Globus pallidus (tissue), 1 donor: ENCODE measurements at places on chromosomes 4 and X.

DNA sequence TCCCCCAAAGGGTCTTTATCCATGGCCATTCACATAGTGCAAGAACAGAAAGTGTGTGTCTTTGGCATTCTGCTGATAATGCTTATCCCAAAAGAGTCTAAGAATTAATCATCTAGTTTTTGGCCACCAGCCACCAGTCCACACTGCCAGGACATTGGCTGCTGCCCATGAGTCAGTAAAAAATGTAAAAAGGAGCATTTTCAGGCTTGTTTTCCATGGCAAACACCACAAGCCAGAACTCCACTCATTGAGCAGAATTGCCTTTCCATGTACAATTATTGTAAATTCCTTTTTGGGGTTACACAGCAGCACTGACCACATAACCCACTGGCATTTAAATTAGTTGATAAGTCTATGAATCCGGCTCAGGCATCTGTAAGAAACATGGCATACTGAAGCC lies 89.2 kb upstream of the PRDX4 start:
- DNase-seq, result no peak

GRCh38 chrX:43003204-43003565 lies 225.2 kb upstream of the PPP1R2C start:
- DNase-seq, result no peak

- DNase-seq, result no peak
These were observed 221.9 kb downstream of the PDGFC start for GRCh38 chr4:156749426-156750403.

DNA sequence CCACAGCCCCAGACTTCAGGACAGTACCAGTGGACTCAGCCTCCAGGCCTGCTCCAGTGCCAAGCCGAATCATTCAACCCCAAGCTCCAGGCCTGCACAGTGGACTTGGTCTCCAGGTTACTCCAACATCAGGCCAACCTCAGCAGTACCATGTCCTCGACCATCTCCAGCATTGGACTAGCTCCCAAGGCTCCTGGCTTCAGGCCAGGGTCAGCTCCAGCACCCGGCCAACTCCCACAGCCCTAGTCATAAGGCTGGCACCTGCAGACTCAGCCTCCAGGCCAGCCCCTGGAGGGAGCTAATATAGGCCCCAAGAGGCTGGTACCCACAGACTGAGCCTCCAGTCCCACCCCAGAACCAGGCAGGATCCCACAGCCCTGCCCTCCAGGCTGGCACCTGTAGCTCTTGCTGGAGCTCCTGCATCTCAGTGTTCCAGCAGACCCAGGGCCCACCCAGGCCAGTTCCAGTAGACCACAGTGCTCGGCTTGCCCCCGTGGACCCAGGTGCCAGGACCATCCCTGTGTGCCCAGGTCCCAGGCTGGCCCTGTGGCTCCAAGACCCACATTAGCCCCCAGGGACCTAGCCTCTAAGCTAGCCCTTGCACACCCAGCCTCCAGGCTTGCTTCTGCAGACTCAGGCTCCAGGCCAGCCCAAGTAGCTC lies 25.6 kb downstream of the ZMAT1 start:
- DNase-seq, result no peak

DNA sequence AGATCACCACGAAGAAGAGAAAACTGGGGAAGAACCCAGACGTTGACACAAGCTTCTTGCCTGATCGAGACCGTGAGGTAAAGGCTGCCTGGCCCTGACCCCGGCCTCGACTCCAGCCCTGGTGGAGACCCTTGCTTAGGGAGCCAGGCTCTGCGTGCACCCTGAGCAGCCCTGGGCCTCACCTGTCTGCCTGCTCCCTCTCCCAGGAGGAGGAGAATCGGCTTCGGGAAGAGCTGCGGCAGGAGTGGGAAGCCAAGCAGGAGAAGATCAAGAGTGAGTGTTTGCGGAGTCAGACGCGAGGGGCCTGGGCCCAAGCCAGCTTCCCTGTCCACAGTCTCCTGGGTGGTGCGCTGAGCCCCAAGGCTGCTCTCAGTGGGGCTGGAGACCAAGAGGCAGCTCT lies 4.5 kb downstream of the FAM50A start:
- no peak for DNase-seq

DNA sequence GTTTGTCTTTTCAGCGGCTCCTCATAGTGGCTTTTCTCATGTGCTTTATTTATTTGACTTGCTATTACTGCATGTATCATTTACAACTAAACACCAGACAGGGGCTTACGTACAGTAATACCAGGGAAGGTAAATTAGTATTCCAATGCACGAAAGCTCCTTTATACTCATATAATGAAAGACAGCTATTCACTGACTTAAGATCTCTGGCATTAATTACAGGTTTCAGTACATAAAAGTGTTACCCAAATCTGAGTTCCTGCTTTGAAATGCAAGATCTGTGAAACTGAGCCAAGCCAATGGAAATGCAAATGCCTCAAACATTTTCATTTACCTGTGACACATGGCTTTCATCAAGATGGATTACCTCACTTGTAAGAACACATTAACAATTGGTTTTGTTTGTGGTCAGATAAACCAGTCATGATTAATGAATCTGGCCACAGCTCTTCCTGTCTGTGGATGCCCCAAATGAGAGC lies 107.2 kb downstream of the ANAPC4 start:
- DNase-seq, result no peak

DNA sequence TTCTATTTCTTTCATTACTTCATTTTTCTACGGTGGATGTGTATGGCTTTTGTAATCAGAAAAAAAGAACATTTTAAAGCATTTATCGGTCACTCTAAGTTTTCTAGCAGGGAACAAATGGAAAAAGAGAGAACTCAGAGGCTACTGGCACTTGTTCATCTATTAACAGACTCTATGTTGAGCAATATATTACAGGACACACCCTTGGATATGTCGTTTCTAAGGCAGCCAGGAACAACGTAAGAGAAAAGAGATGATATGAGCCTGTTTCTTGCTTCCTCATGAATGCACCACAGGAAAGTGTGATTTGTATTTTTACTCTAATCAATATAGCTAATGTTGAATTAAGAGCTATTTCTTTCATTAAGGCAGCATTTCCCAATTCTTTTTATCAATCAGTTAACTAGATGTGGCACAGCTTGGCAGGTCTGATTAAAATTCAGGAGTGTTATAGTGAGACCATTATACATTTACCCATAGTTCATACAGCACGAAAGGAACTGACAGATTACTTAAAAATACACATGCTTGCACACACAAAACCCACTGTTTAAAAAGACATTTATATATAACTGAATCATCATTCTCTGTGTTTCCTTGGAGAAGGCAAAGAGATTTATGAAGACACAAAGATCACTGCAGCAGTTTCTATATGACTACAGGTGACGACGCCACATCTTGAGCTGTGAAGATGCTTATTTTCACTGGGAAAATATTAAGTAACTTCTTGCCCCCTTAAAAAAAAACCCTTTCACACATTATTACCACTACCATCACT lies 13.0 kb downstream of the RAB9B start:
- no peak for DNase-seq

- peak; percentile 21 for DNase-seq
These were observed 52.6 kb upstream of the CITED1 start for GRCh38 chrX:72358313-72358712.

- no peak for DNase-seq
These were observed 50.7 kb downstream of the CLDN34 start for GRCh38 chrX:10017872-10018271.

DNA sequence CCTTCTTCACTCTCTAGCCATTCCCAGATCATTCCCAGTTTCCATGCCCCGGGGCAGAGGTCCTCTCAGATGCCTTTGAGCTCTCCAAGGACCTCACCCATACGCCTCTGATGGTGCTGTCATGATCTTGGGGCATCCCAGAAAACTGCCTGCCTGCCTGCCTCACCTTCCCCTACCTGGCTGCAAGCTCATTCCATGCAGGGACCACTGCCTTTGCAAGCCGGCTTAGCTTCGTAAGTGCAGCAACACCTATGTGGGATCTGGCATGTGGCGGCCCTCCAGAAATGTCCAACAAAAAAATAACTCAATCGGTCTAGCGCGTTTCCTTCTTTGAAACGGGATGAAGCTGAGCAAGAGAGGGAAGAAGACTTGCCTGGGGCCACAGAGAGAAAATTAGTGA lies 53.0 kb downstream of the C4orf50 start:
- DNase-seq, result no peak

- no peak for DNase-seq
These were observed 77.0 kb upstream of the STOX2 start for GRCh38 chr4:183828125-183828524.

DNA sequence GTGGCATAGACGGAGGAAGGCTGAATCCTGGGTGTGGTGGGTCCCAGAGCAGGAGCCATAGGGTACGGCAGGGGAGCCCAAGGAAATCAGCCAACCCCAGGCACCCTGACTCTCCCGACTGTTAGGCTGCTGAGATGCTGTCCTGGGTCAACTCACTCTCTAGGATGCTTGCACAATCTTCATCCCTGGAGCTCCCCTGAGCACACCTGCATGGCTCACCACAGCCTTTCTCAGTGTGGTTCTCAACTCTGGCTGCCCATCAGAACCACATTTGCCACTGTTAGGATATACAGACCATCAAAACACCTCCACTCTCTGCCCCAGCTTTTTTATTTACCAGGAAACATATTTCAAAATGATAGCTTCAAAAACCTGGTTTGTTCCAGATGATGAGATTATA lies 236.3 kb downstream of the FBXW7 start:
- DNase-seq, result no peak

DNA sequence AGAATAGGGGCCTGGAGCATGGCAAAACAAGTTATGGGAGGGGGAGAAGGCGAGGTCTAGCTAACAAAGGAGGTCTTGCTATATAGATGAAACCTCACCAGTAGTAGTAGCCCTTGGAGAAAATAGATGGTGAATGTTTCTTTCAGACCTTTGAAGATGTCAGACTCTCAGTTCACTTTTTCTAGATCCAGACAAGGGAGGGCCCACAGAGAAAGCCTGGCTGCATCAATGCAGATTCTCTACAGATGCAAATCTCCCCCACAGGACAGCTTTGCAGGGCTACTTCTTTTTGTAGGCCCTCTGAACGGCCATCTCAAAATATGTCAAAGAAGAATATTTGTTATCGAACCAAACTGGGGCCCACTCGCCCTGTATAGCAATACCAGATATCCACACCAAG lies 159.7 kb downstream of the ANK2 start:
- DNase-seq, result no peak

DNA sequence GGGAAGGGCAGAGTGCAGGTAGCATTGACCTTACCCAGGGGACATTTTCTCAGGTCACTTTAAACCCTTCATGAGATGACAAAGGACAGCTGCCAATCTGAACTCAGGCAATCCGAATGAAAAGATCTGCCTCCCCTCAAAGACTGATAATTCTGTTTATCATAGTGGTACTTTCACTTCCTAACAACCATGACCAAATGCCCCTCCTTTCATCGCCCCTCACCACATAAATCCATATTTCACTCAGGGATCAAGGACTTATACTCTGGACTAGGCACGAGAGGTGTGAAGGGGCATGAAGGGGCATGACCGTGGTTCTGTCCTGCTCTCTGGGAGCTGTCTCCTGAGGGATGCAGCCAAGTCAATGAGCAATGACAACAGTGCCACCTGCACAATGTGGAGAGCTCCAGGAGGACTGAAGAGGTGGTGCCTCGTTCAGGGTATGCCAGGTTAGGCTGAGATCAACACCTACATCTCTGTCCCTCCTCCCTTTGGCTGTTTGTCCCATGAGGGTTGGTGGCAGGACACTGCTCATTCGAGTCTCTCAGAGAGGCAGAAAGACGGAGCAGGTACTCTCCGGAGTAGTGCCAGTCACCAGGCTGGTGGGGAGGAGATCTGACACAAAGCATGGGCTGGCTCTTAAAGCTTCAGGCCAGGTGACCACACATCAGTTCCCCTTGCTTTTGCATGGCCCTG lies 12.5 kb downstream of the HS3ST1 start:
- no peak for DNase-seq

DNA sequence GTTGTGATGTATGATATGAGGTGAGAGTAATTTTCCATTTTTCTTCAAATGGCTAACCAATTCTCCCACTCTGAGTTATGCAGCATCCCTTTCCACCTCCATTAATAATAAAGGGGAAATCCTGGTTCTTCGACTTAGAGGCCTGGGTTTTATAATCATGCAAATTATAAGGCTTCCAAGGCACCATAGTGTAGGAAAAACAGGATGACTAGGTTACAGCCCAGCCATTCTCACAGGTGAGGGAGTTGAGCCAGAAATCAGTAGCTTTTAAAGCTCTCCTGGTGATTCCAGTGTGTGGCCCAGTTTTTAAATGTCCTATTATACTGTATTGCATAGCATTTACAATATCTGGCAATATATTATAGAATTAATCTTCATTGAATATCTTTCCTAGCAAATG lies 203.1 kb downstream of the ARHGEF9 start:
- DNase-seq, result no peak

DNA sequence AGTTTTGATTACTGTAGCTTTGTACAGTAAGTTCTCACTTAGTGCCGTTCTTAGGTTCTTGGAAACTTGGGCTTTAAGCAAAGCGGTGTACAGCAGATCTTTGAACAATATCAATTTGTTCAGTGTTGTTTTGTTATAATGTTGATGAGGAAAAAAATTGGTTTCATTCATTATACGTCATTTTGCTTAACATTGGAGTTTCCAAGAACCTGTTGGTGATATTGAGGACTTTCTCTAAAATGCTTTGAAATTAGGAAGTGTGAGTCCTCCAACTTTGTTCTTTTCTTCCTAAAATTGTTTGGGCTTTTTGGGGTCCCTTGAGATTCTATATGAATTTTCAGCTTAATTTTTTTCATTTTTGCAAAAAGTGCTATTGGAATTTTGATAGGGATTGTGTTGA lies 49.1 kb downstream of the STAG2 start:
- DNase-seq, result no peak

DNA sequence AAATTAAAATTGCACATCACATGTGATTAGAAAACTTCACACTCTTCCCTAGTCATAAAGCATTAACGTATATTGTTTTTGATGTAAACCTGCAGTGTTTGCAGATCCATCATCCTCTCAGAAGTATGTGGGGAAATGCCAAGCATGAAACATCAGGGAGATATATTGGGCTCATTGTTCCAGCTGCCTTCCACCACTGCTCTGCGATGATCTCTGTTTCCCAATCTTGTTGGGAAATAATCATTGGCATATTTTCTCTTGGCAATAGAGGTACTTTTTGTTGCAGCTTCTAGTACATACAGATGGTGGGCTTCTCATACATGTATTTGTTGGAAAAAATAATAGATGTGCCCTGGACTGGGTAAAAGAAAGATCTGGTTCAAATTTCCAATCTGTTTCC lies 466.3 kb upstream of the HS3ST1 start:
- no peak for DNase-seq

GRCh38 chrX:25156832-25157231 lies 141.1 kb upstream of the ARX start:
- DNase-seq, result no peak
